ENCODE measurements at places on chromosomes 5 and 9.

DNA sequence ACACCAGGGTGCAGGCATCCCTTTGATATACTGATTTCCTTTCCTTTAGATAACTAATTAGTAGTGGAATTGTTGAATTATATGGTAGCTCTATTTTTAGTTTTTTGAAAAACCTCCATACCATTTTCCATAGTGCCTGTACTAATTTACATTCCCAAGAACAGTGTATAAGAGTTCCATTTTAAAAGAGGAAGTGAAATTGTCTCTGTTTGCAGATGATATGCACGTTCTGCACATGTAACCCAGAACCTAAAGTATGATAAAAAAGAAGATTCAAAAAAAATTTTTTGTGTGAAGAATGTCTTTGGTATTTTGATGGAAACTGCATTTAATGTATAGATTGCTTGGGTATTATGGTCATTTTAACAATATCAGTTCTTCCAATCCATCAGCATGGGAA is 424.0 kb upstream of the CCNH start:
- DNase-seq = no peak

DNA sequence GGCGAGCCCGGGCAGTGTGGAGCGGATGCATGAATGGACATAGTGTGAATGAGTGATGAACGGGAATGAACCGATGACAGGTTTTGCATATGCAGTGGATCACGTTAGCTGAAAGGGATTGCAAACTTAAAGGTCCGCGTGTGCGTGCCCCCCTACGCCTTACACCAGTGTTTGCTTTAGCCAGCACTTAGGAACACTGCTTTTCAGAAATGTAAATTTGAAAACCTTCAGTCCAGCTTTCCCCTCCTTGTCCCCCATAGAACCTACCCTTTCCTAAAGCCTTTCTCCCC is 692 bp downstream of the PSAT1 start:
- DNase-seq = no peak

- DNase-seq = no peak
Measured at GRCh38 chr9:16171911-16172310, 619.1 kb downstream of the CCDC171 start.

- DNase-seq = no peak
Measured at GRCh38 chr9:87197349-87198130, 250.2 kb upstream of the GAS1 start.

GRCh38 chr9:27799326-27799725 is 226.0 kb upstream of the C9orf72 start:
- DNase-seq = no peak

DNA sequence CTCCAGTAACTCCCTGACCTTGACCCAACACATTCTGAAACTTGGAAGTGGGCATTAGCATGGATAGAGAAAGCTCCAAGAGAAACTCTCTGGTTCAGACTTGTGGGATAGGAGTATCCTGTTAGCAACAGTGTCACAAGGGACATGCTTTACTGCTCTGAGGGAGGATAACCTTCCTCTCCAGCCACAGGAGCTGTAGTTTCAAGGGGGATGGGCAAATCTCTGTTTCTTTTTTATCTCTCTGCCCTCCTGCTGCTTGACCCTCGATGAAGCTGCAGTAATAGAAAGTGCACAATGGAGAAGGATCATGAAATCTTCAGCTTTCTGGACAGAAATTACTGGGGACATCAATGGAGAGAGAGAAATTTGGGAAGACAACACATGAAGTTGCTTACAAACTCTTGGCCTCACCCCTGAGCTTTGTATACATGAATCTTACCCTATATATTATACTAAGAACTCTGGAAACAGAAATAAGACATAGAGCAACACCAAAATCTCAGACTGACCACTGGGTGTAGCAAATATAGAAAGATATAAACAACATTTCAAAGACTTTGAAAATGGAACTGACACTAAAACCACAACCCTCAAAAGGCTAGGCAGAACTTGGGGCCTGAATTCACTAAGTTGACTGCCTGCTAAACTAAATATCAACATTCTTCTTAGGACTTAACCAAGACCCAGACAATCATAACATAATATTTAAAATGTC is 471.0 kb upstream of the MEF2C start:
- DNase-seq = no peak

- no peak for DNase-seq
Measured at GRCh38 chr5:37720550-37720952, 119.3 kb downstream of the GDNF start.

GRCh38 chr9:15936306-15936921 is 383.6 kb downstream of the CCDC171 start:
- DNase-seq = no peak

DNA sequence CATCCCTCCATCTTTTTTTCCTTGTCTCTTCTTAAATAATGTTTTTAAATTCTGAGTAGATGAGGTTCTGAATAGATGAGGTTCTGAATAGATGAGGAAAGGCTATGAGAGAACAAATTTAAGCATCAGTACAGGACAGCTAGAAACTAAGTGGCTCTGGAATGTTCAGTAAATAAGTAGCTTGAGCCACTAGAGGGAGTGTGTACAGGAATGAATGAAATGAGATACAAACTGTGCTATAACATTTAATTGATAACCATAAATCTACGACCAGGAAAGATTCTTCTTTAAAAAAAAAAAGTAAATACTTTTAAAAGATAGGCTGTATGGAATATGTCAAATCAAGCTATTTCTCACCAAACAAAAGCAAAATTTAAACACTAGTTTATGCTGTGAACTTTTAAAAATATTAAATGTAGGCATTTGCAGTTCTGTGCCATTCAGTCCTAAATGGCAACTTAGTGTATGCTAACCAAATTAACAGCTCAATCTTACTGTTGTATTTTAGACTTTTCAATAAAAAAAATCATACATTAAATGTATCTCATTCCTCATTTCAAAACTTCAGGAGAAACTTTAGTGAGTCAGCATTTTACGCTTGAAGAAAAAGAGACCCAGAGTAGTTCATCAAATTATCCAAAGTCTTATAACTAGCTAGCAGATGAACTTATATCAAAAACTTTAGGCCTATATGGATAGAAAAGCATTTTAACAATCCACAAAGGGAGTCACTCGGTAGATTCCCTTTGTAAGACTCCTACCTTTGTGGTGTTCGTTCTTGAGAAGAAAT is 70.4 kb upstream of the SNX2 start:
- DNase-seq = no peak

- DNase-seq = no peak
Measured at GRCh38 chr9:113885183-113886025, 9.3 kb downstream of the ZNF618 start.

GRCh38 chr9:76704593-76705204 is 59.5 kb upstream of the PCA3 start:
- DNase-seq = no peak

DNA sequence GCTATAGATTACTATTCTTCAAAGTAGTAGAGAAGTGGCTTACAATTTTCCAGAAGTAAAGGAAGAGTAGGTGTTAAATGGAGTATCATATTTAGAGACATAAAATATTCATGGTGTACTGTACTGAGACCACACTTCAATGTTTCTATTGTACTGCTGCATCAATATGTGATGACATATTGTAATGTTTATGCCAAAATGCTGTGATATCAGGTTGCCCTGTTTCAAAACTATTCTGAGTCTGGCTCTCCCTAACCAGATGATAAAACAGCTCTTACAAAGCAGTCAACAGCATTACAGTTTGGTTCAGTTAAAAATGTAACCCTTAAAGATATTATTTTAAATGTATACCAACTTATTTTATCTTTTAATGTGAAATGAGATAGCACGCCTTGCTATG is 30.8 kb upstream of the ACOT12 start:
- DNase-seq = no peak

DNA sequence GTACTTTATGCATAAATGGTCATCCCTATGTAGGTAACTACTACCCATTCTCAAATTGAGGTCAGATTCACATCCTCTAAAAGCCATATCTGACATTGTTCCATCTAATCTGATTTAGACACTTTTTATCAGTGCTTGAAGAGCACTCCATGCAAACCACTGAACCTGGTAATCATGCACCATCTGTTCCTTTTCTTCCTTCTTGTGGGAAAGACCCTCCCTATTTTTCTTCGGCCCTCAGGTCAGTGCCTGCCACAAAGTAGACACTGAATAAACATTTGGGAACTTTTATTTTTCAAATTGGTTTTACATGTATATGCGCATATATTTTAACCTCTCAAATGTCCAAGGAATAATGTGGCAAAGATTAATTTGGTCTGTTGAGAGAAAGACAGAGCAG is 26.0 kb upstream of the PDE4D start:
- no peak for DNase-seq

DNA sequence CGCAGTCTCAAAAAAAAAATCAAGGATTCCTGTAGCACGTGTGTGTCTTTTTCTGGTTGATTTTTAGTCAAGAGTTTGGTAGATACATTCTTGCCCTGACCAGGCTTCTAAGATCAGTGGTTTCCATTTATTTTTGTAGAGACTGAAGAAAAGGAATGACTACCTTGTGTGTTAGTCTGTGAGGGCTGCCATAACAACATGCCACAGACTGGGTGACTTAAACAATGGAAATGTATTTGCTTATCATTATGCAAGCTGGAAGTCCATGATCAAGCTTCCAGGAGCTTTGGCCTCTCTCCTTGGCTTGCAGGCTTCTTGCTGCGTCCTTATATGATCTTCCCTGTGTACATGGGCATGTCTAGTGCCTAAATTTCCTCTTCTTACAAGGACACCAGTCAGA is 127.0 kb downstream of the CCDC192 start:
- DNase-seq = no peak

- DNase-seq = no peak
Measured at GRCh38 chr9:76605321-76605900, 146.4 kb downstream of the GCNT1 start.

GRCh38 chr5:123787635-123788034 is 275.7 kb downstream of the CSNK1G3 start:
- no peak for DNase-seq

- DNase-seq = no peak
Measured at GRCh38 chr9:121950866-121951265, 142.2 kb downstream of the TTLL11 start.

DNA sequence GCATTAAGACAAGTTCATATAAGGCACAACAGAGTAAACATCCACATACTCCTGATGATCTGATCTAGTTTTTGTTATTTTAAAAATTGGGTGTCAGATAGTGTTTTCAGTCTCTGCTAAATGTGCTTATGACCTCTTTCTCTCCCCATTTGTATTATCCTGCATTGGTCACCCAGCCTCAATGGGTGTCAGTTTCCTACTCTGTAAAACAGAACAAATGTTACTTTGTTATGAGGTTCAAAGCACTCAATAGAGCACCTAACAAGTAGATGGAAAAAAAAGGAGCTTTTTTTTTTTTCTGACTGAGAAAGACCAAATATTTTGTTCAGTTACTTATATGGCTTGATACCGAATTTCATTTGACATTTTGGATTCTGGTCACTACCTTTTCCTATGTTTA is 33.6 kb upstream of the RASGRF2 start:
- DNase-seq = no peak

GRCh38 chr5:83513491-83513890 is 41.9 kb downstream of the VCAN start:
- DNase-seq = no peak

- DNase-seq = no peak
Measured at GRCh38 chr5:10595672-10596309, 31.9 kb downstream of the ANKRD33B start.

DNA sequence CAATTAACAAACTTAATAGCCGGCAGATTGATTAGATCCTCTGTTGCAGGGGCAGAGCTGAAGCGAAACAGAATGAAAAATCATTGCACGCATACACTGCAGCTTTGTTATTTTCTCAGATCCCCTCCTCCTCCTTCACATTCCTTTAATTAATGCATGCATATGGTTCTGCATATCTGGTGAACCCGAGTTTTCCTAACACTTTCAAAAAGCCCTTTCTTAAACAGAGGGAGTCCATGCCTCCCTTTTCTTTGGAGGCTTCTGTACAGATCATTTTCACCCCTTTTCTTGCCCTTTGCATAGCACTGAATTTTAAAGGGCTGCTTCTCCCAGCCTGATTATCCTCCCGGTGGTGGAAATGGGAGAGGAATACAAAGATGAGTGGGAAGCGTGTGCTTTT is 136.6 kb upstream of the TBCA start:
- DNase-seq = no peak

DNA sequence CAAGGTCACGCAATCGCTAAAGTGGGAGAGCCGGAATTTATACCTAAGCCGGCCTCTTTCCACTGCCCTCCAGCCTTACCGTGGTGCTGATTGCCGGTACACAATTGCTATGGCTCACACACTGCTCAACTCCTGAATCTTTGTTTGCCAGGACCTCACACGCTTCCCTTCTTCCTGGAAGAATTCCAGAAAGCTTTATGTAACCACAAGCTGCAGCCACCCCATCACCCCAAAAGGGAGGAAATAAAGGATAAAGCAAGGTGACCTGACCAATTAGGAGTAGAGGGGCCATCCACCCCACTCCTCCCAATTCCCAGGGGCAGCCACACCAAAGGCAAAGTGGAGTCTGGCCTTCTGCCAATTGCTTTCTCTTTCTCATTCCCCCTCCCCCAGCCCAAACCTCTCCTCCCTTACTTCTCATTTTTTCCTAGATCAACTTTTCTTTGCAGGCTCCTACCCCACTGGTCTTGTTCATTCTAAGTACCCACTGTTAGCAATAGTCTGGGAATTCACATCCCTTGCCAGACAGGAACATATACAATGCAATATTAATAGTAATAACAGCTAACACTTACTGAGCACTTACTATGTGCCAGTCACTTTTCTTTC is 18.0 kb upstream of the CDC23 start:
- DNase-seq = no peak

- no peak for DNase-seq
Measured at GRCh38 chr5:40981420-40981819, 72.1 kb downstream of the C7 start.

All from effector memory CD4-positive, alpha-beta T cell (primary cell).